Vagina (tissue), 2 donors: ENCODE measurements at places on chromosomes 4 and X.

DNA sequence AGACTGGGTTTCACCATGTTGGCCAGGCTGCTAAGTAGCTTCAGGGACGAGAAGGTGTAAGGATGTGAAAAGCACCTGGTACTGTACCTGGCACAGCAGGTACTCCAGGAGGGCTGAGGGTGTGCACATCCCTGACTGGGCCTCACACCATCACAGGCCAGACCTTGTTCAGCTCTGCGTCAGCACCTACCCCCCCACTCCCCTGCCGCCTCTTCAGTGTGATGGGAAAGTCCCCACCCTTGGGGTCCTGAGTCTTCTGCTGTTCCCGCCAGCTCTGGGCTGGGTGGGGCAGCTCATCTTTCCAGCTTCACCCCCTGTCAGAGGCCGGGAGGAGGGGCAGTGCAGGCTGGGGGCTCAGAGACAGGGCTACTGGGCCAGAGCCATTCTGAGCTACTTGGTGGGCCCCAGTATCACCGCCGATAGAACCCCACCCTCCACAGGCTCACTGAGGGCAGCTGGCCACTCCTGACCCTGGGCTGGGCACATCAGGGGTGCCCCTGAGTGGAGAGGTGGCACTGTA lies 6.7 kb upstream of the SH3BP2 start:
- no peak for DNase-seq

DNA sequence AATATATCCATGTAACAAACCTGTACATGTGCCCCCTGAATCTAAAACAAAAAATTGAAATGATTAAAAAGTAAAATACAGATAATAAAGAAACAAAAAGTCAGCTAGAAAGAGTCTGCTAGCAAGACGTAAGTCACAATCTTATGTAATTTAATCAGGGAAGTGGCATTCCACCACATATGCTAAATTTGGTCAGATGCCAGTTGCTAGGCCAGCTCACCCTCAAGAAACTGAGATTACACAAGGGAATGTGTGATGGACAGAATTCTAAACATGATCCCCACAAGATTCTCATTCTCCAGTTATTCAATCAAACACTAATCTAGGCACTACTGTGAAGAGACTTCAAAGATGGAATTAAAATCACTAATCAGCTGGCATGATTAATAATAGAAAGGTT lies 689.3 kb downstream of the CENPC start:
- no peak for DNase-seq

- no peak for DNase-seq
Measured at GRCh38 chrX:71107762-71108360, 1.3 kb upstream of the CXorf65 start.

DNA sequence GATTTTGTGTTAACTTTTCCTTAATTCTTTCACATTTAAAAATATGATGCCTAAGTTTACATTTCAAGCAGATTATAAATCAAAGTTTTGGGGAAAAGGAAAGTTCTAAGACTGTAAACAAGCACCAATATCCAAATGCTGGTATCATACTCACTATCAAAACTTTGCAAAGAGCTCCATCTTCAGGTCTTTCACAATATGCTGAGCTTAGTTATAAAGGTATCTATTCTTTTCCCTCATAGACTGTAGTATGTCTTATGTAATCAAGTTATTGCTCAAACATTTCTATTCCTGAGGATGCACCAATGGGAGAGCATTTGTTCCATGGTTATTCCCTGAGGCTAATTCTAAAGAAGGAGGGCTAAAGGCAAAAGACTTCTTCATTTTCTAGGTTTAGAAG lies 207.9 kb upstream of the FAM241A start:
- no peak for DNase-seq

DNA sequence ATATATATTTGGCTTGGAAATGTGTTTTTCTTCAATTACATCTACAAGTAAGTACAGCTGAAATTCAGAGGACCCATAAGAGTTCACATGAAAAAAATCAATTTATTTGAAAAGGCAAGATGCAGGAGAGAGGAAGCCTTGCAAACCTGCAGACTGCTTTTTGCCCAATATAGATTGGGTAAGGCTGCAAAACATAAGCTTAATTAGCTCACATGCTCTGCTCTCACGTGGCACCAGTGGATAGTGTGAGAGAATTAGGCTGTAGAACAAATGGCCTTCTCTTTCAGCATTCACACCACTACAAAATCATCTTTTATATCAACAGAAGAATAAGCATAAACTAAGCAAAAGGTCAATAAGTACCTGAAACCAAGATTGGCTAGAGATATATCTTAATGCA lies 26.1 kb downstream of the NUDT6 start:
- DNase-seq: no peak

- DNase-seq: no peak
Measured at GRCh38 chr4:16505726-16506125, 279.5 kb upstream of the TAPT1 start.

GRCh38 chr4:69823481-69824186 lies 36.3 kb downstream of the SULT1E1 start:
- DNase-seq: no peak

GRCh38 chrX:151151665-151152267 lies 24.6 kb upstream of the GPR50 start:
- DNase-seq: no peak

DNA sequence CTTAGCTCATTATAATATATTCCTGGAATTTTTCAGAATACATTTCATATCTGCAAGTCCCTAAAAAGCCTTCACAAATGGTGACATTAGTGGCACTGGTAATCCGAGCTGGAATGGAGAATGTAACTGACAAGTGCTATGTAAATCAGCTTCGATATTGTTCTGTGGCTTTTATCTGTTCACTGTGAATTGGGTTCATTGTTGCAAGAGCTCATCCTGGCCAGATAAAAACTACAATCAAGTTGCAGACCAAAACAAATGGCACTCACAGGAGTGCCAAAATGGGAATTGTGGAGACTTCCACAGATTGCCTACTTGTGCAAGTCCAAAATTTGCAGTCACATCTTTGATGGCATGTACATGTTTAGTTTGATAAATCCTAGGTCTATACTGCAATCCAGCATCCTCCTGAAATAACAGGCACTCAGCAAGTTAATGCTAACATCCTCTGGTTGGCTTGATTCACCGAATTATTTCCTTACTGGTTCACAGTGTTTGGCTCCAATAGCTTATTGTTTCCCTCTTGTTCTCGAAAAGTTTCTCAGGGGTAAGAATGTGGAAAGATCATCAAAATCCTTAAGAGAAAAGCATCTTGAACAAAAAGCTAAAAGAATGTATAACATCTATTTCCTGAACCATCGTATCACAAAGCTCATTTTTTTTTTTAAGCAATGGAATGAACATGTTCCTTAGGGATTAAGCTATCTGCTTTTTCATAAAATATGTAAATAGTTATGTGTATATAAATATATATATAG lies 904.9 kb downstream of the CENPC start:
- no peak for DNase-seq

DNA sequence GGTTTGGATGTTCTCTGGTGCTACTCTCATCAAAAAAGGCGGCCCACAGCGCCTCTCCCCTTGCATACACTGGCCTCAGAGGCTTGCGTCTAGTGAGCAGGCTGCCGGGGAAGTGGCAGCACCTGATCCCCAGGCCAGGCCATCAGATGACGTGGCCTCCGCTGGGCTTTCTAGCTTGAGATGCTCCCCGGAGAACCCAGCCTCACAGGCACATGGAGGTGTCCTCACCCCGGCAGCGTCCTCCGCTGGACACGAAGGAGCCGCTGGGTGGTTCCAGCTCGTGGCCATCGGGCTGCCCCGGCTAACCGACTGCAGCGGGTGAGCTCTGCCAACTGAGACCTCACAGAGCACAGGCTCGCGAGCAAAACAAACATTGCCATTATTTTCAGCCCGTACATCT lies 12.8 kb downstream of the IRAK1 start:
- DNase-seq: no peak
